Breast epithelium (tissue), 4 donors: ENCODE measurements at places on chromosomes 11 and 22. TPM values are rescaled to one million over a fixed set of nuclear protein-coding genes. Genes with fewer than 3 reads are reported as not detected.

- H3K4me1 ChIP-seq = no peaks in the 10 kb centered on the region
- H3K36me3 ChIP-seq = no peaks in the 10 kb centered on the region
- DNase-seq = no peak
- no peak overlapping the region for H3K4me3 ChIP-seq
- H3K27me3 ChIP-seq = peaks cover 3% of the 10 kb centered on the region
These were observed 472.2 kb downstream of the SOX6 start for GRCh38 chr11:15884141-15884540.

DNA sequence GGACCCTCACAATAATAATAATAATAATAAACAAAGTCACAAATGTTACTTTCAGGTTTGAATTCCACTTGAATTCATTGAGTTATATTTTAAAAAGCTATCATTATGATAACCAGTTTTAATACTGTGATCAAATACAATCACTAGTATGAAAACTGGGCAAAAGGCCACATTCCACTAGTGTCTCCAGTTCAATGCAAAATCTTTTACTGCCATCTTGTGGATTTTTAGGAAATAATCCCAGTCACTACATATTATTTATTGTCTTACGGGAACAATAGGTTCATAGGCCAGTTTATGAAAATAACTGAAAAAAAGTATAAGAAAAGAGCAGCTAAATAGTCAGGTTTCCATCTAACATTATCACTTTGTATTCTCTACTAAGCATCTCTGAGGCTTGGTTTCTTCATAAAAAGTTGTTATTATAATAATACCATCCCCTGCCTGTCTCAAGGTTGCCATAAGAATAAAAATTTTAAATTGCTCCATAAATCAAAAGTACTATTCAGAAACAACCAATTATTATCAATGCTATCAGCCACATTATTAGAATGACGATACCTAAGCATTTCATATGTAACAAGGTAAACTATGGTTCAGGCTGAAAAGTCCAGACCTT is 533.9 kb upstream of the CCDC90B start:
- no peak overlapping the region for H3K27ac ChIP-seq
- H3K36me3 ChIP-seq = no peaks in the 10 kb centered on the region
- no peaks in the 10 kb centered on the region for H3K27me3 ChIP-seq
- H3K4me1 ChIP-seq = no peaks in the 10 kb centered on the region
- DNase-seq = no peak

GRCh38 chr11:113363996-113364641 is 23.5 kb upstream of the ANKK1 start:
- H3K4me1 ChIP-seq = no peaks in the 10 kb centered on the region
- H3K36me3 ChIP-seq = peaks cover 8% of the 10 kb centered on the region
- no peak overlapping the region for H3K27ac ChIP-seq

- H3K4me3 ChIP-seq = no peak overlapping the region
- H3K36me3 ChIP-seq = no peaks in the 10 kb centered on the region
- no peak for DNase-seq
These were observed 20.1 kb upstream of the TMPRSS4 start for GRCh38 chr11:118056806-118057205.

- no peaks in the 10 kb centered on the region for H3K27me3 ChIP-seq
- H3K27ac ChIP-seq = no peak overlapping the region
- H3K4me1 ChIP-seq = no peaks in the 10 kb centered on the region
- no peak for DNase-seq
These were observed 20.4 kb upstream of the C11orf87 start for GRCh38 chr11:109401545-109401944.

DNA sequence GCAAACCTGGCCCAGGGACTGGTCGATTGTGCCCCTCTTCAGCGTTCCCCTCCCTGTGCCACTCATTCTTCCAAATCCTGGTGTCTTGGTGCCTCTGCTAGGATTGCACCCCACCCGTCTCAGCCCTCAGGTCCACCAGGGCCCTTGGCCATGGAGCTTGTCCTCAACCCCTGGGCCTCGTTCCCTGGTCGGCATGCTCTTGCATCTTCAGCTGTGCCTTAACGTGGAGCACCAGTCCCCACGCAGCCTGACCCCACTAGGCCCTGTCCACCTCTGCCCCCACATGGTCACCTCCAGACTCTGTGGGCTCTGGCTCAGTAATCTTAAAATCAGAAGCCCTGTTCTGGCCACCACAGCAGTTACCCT is 61.1 kb downstream of the OSBP2 start:
- H3K27ac ChIP-seq = no peak overlapping the region
- H3K36me3 ChIP-seq = no peaks in the 10 kb centered on the region
- no peak overlapping the region for H3K4me3 ChIP-seq
- no peaks in the 10 kb centered on the region for H3K27me3 ChIP-seq
- no peaks in the 10 kb centered on the region for H3K4me1 ChIP-seq

DNA sequence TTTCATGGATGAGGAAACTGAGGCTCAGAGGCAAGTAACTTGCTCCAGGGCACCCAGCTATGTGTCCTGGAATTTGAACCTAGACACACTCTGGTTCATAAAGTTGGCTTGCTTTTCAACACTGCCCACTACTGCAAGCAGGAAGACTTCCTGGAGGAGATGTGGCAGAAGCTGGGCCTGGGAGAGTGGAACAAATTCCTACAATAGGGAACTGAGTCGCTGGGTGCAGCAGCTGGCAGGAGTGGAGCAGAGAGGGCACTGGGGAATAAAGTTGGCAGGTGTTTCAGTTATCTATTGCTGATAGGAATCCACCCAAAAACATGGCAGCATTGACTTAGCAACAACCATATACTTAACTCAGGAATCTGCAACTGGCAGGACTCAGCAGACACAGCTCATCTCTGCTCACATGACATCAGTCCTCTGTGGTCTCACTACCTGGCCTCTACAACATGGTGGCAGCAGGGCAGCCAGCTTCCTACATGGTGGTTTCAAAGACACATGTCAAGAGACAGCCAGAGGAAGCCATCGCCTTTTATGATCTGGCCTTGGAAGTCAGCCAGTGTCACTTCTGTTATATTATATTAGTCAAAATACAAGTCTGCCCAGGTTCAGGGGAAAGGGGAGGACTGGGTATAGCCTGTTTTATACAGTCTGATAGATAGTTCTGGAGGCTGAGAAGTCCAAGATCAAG is 10.6 kb upstream of the CARD10 start:
- H3K27me3 ChIP-seq = no peaks in the 10 kb centered on the region
- no peaks in the 10 kb centered on the region for H3K4me1 ChIP-seq
- H3K27ac ChIP-seq = no peak overlapping the region
- H3K36me3 ChIP-seq = no peaks in the 10 kb centered on the region

GRCh38 chr11:61639816-61640443 is 40.3 kb upstream of the DAGLA start:
- H3K4me1 ChIP-seq = no peaks in the 10 kb centered on the region
- H3K4me3 ChIP-seq = no peak overlapping the region
- no peaks in the 10 kb centered on the region for H3K36me3 ChIP-seq
- no peak for DNase-seq
- no peak overlapping the region for H3K27ac ChIP-seq

DNA sequence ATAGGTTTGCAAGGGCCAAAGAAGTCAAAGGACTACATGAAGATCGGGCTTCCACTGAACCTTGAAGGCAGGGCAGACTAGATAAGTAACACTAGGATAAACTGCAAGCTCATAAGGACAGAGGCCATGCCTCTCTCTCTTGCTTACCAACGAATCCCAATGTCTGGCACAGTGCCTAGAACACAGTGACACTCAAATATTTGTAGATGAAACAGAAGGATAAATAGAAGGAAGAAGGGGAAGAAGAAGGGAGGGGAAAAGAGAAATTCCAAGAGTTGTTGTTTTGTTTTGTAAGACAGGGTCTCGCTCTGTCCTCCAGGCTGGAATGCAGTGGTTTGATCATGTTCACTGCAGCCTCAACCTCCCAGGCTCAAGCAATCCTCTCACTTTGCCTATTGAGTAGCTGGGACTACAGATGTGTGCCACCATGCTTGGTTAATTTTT is 26.9 kb downstream of the SIK3 start:
- peak overlapping the region; percentile 64 for H3K27ac ChIP-seq
- no peak overlapping the region for H3K4me3 ChIP-seq
- peak; percentile 67 for DNase-seq

- no peaks in the 10 kb centered on the region for H3K4me1 ChIP-seq
- DNase-seq = no peak
- H3K36me3 ChIP-seq = no peaks in the 10 kb centered on the region
- H3K27me3 ChIP-seq = no peaks in the 10 kb centered on the region
- H3K4me3 ChIP-seq = no peak overlapping the region
These were observed 114.2 kb upstream of the PARVA start for GRCh38 chr11:12263141-12263693.

- no peaks in the 10 kb centered on the region for H3K36me3 ChIP-seq
- no peaks in the 10 kb centered on the region for H3K27me3 ChIP-seq
- peak overlapping the region; percentile 89 for H3K27ac ChIP-seq
- DNase-seq = peak; percentile 77
- H3K4me1 ChIP-seq = peaks cover 15% of the 10 kb centered on the region
These were observed 9.6 kb upstream of the C1QTNF6 start for GRCh38 chr22:37197451-37198257.

DNA sequence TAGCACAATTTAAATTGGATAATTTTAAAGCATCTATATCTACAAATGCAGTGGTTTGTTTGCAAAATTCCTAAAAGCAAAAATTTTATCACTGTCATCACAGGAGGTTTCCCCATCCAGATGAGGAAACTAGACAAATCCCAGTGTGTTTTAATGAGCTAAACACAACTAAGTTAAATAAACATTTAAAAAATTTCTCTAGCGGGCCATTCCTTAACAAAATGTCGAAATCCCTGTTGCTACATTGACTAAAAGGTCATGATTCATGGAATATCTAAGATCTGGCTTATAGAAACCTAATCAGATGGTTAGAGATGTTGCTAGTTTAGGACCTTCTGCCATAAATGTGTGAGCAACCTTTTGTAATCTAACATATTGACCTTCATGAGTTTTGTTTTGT is 107.3 kb upstream of the BDNF start:
- H3K36me3 ChIP-seq = no peaks in the 10 kb centered on the region
- no peak overlapping the region for H3K27ac ChIP-seq
- DNase-seq = no peak
- no peak overlapping the region for H3K4me3 ChIP-seq
- H3K4me1 ChIP-seq = no peaks in the 10 kb centered on the region
- H3K27me3 ChIP-seq = no peaks in the 10 kb centered on the region

GRCh38 chr11:45371251-45372115 is 85.3 kb upstream of the SYT13 start:
- DNase-seq = no peak
- no peaks in the 10 kb centered on the region for H3K27me3 ChIP-seq
- H3K36me3 ChIP-seq = no peaks in the 10 kb centered on the region
- H3K4me3 ChIP-seq = no peak overlapping the region
- H3K4me1 ChIP-seq = no peaks in the 10 kb centered on the region
- no peak overlapping the region for H3K27ac ChIP-seq

BTBD18 gene
- not detected for total RNA-seq

RASSF10 gene
- total RNA-seq = 0.16 TPM

C11orf87 gene
- total RNA-seq = not detected

SCARF2 gene
- 5.3 TPM for total RNA-seq

PKDREJ gene
- not detected for total RNA-seq

PTGDR2 gene
- 0.59 TPM for total RNA-seq

NUCB2 gene
- total RNA-seq = 131 TPM

MYBPC3 gene
- under 0.01 TPM for total RNA-seq

C11orf86 gene
- not detected for total RNA-seq

LGALS12 gene
- 6.6 TPM for total RNA-seq

OSBP2 gene
- total RNA-seq = 4.4 TPM
